ENCODE measurements at places on chromosomes 5 and 9.

- no peak for DNase-seq
Observed at GRCh38 chr9:128600099-128600498, 47.7 kb downstream of the SPTAN1 start.

DNA sequence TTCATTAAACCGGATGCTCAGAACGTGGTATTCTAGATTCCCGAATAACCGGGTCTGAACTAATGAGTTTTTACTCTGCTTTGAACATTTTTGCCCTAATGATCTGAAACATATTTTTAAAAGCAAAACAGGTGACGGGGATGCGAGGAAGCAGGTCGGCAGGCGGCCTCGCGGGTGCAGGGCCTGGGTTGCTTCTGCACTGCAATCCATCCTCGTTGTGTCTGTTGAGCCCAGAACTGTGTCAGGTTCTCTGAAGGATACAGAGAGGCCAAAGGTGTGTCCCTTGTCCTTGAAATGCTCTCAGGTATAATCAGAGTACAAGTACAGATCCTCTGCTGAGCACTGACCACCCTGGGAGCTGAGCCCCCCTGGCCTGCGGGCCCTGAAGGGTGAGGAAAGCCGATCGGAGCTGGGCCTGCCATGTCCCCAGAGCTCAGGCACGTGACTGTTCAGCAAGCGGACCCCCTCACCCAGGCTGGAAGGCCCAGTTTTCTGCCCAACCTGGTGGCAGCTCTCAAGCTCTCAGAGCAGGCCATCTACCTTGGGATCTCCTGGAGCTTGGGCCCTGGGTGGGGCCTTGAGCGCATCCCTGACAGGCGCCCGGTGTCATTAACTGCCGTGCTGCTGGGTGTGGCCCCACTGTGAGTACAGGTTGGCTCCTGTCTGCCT is 151.8 kb downstream of the OLFM1 start:
- no peak for DNase-seq

DNA sequence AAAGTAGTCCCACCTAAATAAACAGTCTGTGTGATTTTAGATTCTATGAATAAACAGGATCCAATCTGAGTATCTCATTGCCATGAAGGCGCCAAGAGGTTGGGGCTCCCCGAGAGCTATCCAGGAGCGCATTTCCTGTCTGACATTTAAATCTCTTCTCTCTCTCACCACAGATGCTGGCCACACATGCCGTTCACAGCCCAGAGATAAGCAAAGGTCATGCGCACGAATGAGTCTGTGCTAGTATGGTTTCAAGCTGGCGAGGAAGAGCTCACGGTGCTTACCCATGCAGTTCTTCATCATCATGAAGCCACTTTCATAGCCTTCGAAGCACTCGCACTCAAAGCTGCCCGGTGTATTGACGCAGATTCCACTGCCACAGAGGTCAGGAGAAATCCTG is 199.4 kb downstream of the FBN2 start:
- no peak for DNase-seq

DNA sequence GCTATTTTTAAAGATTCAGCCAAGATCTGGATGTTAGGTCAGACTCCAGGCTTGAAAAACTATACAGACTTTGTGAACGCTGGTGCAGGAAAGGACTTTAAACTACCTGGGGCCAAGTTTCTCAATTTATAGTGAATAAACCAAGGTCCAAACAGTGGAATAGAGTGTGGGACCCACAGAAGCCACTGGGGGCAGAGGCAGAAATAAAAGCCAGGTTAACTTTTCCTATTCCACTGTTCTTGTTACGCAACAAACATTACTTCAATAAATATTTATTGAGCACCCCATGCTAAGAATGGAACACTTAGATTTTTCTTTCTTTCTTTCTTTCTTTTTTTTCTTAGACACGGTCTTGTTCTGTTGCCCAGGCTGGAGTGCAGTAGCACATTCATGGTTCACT is 11.0 kb upstream of the HAVCR1 start:
- DNase-seq, result no peak

DNA sequence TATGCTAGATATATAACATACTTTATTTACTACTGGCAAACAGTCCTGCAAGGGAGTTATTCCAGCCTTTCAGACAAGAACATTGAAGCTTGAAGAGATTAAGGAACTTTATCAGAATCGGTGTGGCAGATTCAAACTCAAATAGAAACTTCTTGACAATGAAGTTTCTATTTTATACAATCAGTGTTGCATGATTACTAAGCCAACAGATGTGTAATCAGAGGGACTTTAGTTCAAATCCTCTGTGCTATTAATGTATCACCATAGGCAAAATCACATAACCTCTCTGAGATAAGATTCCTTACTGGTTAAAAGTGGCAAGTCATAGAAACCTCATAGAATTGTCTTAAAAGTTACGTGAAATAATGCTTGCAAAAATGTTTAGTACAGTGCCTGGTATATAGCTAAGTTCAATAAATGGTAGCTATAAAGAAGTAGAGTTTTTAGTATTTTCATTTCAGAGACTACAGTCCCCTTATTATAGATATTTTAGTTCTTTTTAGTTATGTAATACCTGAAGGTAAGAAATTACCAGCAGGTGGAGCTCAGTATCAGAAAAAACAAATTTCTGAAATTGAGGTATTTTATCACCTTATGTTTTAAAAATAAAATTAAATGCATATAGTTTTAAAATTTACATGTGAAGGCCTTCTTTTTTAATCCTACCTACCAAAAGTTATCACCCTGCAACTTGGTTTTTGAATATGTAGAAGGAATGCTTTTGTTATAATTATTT is 172.1 kb downstream of the FER start:
- DNase-seq, result no peak

- DNase-seq, result no peak
Observed at GRCh38 chr9:134570151-134570621, 71.4 kb upstream of the COL5A1 start.

DNA sequence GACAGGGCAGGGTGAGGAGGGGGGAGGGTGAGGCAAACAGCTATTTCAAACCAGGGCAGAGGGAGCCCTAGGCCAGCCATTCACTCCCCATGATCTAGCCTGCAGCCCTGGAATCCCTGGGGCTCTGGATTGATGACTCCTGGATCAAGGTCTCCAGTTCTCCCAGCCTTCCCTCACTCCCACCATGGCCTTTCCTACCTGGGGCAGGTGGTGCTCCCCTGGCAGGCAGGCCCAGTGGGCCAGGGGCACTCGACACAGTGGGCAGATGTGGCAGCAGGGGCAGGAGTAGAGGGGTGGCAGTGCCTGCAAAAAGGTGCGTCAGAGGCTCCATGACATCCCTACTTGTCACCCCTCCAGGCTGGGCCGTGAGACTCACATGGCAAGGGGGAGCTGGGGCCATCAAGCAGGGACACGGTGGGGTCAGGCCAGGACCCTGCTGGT is 6.0 kb downstream of the KIF12 start:
- DNase-seq, result no peak

DNA sequence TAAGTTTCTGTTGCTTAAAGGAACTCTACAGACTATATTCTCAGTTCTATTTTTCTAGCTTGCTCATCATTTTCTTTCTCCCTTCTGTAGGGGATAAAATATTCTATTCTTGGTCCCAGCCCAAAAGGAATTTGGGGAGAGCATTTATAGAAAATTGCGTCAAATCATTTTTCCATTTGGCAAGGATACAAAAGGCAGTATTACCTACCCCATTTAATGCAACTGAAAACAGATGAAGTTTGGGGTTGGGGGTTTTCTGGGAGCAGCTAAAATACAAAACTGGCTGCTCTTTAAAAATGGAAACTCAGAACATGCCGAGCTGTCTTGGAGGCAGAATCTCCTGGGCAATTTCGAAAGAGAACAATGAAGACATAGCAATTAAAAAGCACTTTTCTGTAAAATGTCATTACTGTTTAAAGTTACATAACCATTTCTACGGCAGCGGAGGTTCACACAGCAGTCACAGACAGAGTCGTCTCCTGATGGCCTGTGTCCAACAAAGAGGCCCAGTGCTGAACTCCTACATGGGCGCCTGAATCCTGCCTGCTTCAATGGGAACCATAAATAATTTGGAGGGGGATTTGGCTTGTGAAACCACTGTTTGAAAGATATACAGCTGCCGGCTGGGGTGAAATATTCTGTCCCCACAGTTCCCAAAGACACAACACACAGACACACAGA is 152.4 kb downstream of the BRINP1 start:
- DNase-seq, result no peak

- DNase-seq, result no peak
Observed at GRCh38 chr9:24051587-24051986, 225.5 kb upstream of the ELAVL2 start.

DNA sequence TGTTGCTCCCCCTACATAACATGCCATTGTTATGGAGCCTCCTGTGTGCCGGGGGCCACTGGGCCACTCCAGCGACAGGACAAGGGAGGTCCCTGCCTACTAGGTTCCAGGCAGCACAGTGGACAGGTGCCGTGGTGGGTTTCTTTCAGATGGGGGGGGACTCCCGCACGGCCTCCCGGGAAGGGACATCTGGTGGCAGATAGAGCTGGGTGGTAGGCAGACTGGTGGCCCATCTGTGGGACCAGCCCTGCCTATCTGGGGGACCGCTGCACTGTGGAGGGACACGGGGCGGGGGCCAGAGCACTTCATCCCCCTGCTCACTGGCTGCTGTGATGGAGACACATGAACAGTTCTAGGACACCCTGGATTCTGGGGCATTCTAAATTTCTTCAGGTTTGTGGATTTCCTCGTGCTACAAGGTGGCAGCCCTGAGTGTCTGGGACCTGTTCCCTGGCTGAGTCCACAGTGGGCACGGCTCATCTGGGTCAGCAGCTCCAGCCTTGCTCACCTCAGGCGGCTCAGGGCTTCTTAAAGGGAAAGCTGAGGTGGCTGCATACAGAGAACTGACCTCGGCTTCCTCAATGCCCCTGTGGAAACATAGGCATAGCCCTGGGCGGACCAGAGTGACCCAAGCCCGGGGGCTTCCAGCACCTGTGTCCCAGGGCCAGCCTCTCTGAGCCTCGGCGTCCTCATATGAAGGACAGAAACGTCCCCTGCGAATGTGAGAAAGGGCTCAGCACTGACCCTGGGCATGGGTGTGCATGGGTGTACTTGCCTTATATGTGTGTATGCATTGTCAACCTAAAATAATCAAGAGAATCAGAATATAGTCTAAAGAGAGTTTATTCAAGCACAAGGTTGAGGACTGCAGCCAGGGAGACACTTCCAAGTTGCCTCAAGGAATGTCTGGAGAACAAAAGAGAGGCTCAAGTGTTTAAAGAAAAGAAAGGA is 22.5 kb downstream of the FGD3 start:
- DNase-seq, result no peak

DNA sequence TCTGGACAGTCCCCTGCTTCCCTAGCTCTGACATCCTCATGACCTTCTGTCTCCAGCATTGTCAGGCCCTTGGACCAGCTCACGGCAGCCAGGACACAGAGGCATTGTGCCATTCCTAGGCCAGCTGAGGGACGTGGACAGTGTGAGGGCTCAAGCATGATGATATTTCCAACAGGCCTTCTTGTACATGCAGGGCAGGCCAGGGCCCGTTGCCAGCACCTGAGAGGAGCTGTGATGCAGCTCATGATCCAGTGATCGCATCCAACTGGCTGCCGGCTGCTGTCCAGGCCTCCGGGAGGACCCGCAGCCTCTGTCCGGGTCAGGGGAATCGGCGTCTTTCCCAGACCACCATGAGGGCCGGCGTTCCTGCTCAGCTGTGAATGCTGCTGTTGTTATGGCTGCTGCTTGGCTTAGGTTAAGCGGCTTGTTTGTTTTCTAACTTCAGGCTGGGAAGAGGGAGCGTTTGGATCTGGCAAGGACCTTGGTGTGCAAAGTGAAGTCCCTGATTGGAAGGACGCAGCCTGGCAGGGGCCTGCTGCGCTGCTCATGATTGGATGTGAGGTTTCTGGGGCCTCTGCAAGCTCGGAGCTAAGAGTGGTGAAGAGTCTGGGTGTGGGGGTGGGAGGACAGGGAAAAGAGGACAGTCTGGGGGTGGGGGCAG is 53.8 kb downstream of the PDZD2 start:
- DNase-seq, result no peak

- no peak for DNase-seq
Observed at GRCh38 chr5:73684691-73685090, 58.7 kb downstream of the ARHGEF28 start.

DNA sequence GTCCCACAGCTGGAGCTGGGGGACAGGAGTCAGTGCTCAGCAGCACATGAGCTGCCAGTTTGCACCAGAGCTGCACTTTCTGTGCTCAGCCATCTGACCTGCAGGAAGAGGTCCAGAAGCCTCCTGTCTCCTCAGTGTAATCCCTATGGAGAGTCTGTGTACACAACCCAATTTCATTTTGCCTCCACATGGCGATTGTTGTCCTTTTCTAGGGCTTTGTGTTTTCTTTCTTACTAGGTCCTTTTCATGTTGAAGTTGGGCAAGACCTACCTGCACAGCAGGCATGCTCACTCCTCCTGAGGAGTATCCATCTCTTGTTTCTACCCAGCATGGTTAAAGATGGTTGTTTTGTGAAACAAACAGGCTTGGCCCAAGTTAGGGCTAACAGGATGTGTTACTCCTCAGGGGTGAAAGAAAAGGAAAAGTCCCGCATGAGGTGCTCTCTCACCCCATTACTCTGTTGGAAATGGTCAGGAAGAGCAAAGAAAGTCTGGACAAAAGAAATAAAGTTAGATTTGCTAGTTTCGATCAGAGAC is 273.0 kb downstream of the TMEM167A start:
- DNase-seq, result no peak

GRCh38 chr9:13567833-13568232 is 288.3 kb upstream of the MPDZ start:
- DNase-seq, result no peak

- DNase-seq, result no peak
Observed at GRCh38 chr5:130939059-130939458, 226.0 kb downstream of the HINT1 start.

GRCh38 chr9:35790385-35791296 is 750 bp upstream of the NPR2 start:
- DNase-seq, result peak; percentile 25

DNA sequence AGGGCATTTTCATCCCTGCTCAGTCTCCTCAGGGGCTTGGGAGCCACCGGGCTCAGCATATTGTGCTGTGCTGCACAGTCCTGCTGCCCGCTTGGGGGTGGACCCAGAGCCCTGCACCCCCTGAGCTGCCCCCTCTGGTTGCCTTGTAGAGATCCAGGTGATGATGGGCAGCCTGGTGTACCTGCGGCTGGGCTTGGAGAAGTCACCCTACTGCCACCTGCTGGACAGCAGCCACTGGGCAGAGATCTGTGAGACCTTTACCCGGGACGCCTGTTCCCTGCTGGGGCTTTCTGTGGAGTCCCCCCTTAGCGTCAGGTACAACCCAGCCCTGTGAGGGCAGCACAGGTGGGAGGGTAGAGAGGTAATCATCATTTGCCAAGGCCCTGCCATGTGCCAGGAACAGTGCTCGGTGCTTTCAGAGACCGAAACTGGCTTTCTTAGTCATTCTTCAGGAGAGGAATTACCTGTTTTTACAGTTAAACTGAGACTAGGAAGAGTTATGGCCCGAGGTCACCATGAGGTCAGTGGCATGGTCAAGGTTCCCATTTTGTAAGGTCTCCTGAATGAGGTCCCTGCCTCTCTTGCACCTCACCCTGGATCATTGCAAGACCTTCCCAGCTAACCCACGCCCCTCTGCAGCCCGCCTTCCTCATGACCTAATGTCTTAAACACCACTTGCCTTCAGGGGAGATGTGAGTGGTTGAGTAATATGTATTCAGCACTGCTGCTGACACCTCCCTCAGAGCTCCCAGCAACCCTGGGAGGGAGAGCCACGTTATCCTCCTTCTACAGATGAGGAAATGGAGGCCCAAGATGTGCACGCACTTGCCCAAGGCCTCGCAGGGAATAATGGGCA is 7.5 kb downstream of the NHP2 start:
- DNase-seq, result peak; percentile 86

Data from NCI-H226 (cell line).